ENCODE measurements at places on chromosomes 6 and 20. TPM values are rescaled to one million over a fixed set of nuclear protein-coding genes. Genes with fewer than 3 reads are reported as not detected.

The FOXF2 gene
- total RNA-seq, result 5.2 TPM

DNA sequence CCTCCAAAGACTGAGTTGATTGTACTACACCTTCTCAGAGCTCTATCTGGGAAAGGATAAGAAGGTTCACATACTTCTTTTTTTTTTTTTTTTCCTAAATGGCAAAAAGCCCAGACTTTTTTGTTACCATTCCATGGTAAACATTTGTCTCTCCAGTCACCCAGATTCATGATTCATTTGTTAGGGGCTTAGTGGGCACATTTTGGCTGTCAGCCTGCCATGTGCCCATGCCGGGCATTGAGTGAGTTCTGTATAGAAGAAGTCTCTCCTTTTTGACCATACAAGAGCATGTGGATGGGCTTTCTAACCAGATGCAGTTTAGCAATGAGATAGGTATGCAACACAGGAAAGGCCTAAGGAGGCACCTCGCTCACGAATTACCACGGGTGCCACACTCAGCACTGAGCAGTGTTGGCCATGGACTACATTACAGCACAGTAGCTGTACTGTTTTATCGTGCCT is 447.5 kb upstream of the HSF2 start:
- no peaks in the 10 kb centered on the region for H3K4me1 ChIP-seq
- peak; percentile 89 for DNase-seq
- H3K36me3 ChIP-seq, result no peaks in the 10 kb centered on the region
- no peaks in the 10 kb centered on the region for H3K27me3 ChIP-seq
- H3K4me3 ChIP-seq, result no peak overlapping the region

DNA sequence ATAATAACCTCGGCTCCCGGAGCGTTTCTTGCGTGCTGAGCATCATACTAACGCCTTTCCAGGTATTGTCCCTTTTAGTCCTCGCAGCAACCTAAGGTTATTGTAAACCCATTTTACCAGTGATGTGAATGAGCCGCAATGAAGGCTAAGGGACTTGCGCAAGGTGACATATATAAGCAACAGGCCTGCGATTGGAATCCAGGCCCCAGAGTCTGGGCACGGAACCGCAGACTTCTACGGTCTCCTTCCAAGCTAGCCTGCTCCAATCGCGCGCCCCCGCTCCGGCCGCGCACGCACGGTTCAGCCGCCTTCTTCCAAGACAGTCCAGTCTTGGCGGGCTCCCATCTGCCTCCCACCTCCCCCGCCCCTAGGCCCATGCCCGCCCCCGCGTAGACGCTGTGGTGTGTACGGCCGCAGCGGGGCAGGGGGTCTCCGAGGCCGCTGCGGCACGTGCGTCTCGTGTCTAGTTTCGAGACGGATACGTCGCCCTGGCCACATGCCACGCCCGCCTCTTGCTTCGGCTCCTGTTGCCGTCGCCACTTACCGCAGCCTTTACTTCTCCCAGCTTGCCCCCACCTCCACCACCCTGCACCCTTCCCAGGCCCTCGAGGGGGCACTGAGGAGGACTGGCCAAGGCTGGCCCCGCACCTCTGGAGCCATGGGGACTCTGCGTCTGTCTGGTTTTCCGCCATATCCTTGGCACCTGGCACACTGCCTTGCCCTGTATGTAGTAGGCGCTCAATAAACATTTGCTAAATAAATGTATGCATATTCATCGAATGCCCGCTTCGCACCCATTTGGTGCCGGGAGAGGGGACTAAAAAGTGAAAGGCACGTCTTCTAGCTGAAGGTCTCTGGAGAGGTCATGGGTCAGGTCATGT is 855 bp upstream of the GFOD1 start:
- peak overlapping the region; percentile 86 for H3K27ac ChIP-seq
- DNase-seq, result peak; percentile 79
- peak overlapping the region; percentile 94 for H3K4me3 ChIP-seq
- H3K4me1 ChIP-seq, result peaks cover 4% of the 10 kb centered on the region
- no peaks in the 10 kb centered on the region for H3K36me3 ChIP-seq
- no peaks in the 10 kb centered on the region for H3K27me3 ChIP-seq

- no peaks in the 10 kb centered on the region for H3K27me3 ChIP-seq
- DNase-seq, result no peak
- H3K36me3 ChIP-seq, result no peaks in the 10 kb centered on the region
Measured at GRCh38 chr6:116571683-116572000, 338 bp downstream of the RWDD1 start.

DNA sequence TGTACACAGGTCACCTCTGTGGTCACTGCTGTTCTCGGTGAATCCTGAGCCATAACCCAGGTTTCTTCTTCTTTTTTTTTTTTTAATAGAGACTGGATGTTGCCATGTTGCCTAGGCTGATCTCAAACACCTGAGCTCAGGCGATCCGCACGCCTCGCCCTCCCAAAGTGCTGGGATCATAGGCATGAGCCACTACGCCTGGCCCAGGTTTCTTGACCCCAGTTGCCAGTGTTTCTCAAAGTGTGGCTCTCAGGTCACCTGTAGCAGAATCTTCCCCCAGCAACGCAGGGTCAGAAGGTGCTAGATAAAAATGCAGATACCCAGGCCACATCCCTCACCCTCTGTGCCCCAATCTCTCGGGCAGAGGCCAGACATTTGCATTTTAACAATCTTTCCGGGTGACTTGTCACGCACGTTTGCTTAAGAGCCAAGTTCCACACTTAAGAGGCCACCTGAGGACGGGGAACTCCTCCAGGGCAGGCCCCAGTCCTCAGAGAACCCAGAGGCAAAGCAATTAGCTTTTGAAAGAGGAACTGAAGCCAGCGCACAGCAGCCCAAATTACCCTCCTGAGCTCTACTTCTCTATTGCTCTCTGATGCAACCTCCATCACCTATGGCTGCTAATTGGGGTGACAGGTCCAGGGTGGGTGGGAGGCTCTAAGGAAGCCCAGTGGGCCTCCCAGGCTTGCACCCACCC is 81.8 kb downstream of the NFATC2 start:
- no peak overlapping the region for H3K4me3 ChIP-seq
- H3K27me3 ChIP-seq, result no peaks in the 10 kb centered on the region
- H3K27ac ChIP-seq, result no peak overlapping the region
- peaks cover 4% of the 10 kb centered on the region for H3K4me1 ChIP-seq

DNA sequence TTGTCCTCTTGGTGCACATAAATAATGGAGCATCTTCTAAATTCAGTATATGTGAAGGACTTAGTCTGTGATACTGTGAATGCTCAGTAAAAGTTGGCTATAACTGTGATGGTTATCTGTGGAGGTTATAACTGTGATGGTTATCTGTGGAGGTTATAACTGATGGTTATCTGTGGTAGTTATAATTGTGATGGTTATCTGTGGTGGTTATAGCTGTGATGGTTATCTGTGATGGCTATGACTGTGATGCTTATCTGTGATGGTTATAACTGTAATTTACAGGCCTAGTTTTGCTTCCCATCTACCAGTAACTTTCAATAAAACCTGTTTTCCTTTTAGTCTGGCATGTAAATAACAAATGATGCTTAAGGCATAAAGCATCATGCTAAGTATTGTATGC is 16.5 kb downstream of the PTK7 start:
- no peak for DNase-seq
- H3K36me3 ChIP-seq, result no peaks in the 10 kb centered on the region
- no peak overlapping the region for H3K4me3 ChIP-seq
- no peak overlapping the region for H3K27ac ChIP-seq
- H3K27me3 ChIP-seq, result no peaks in the 10 kb centered on the region
- peaks cover 3% of the 10 kb centered on the region for H3K4me1 ChIP-seq

GRCh38 chr20:24682496-24682985 is 213.1 kb downstream of the SYNDIG1 start:
- no peaks in the 10 kb centered on the region for H3K36me3 ChIP-seq
- no peaks in the 10 kb centered on the region for H3K27me3 ChIP-seq
- peak; percentile 52 for DNase-seq
- no peak overlapping the region for H3K4me3 ChIP-seq
- no peak overlapping the region for H3K27ac ChIP-seq

GRCh38 chr20:15091421-15092037 is 754.1 kb upstream of the FLRT3 start:
- no peaks in the 10 kb centered on the region for H3K36me3 ChIP-seq
- no peaks in the 10 kb centered on the region for H3K4me1 ChIP-seq
- H3K4me3 ChIP-seq, result no peak overlapping the region
- no peaks in the 10 kb centered on the region for H3K27me3 ChIP-seq
- H3K27ac ChIP-seq, result no peak overlapping the region

GRCh38 chr20:8432435-8433148 is 300.5 kb downstream of the PLCB1 start:
- H3K36me3 ChIP-seq, result no peaks in the 10 kb centered on the region
- H3K27ac ChIP-seq, result no peak overlapping the region
- H3K27me3 ChIP-seq, result no peaks in the 10 kb centered on the region
- no peaks in the 10 kb centered on the region for H3K4me1 ChIP-seq
- no peak for DNase-seq

The NKX2-4 gene
- not detected for total RNA-seq

- no peak overlapping the region for H3K27ac ChIP-seq
- no peaks in the 10 kb centered on the region for H3K36me3 ChIP-seq
- no peak for DNase-seq
- H3K4me1 ChIP-seq, result no peaks in the 10 kb centered on the region
- no peak overlapping the region for H3K4me3 ChIP-seq
- H3K27me3 ChIP-seq, result no peaks in the 10 kb centered on the region
Measured at GRCh38 chr20:8735674-8736073, 333.2 kb upstream of the PLCB4 start.

DNA sequence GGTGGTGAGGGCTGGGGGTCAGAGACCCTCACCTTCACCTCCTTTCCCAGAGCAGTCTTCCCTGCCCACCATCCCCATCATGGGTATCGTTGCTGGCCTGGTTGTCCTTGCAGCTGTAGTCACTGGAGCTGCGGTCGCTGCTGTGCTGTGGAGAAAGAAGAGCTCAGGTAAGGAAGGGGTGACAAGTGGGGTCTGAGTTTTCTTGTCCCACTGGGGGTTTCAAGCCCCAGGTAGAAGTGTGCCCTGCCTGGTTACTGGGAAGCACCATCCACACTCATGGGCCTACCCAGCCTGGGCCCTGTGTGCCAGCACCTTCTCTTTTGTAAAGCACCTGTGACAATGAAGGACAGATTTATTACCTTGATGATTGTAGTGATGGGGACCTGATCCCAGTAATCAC is 2.1 kb downstream of the HLA-G start:
- no peaks in the 10 kb centered on the region for H3K4me1 ChIP-seq
- H3K4me3 ChIP-seq, result no peak overlapping the region
- H3K27ac ChIP-seq, result no peak overlapping the region
- DNase-seq, result no peak
- no peaks in the 10 kb centered on the region for H3K36me3 ChIP-seq

- H3K4me1 ChIP-seq, result no peaks in the 10 kb centered on the region
- DNase-seq, result no peak
- no peaks in the 10 kb centered on the region for H3K27me3 ChIP-seq
- H3K4me3 ChIP-seq, result no peak overlapping the region
Measured at GRCh38 chr6:3380344-3381232, 76.3 kb downstream of the SLC22A23 start.

GRCh38 chr20:62580052-62580451 is 62.3 kb upstream of the SLCO4A1 start:
- H3K27ac ChIP-seq, result no peak overlapping the region
- no peak for DNase-seq
- no peaks in the 10 kb centered on the region for H3K36me3 ChIP-seq
- H3K4me1 ChIP-seq, result no peaks in the 10 kb centered on the region

The GSTA3 gene
- total RNA-seq, result not detected

- DNase-seq, result no peak
- H3K4me1 ChIP-seq, result peaks cover 7% of the 10 kb centered on the region
- H3K27me3 ChIP-seq, result no peaks in the 10 kb centered on the region
- no peak overlapping the region for H3K27ac ChIP-seq
Measured at GRCh38 chr6:134035823-134036296, 16.6 kb downstream of the SLC2A12 start.

The PKHD1 gene
- total RNA-seq, result not detected

DNA sequence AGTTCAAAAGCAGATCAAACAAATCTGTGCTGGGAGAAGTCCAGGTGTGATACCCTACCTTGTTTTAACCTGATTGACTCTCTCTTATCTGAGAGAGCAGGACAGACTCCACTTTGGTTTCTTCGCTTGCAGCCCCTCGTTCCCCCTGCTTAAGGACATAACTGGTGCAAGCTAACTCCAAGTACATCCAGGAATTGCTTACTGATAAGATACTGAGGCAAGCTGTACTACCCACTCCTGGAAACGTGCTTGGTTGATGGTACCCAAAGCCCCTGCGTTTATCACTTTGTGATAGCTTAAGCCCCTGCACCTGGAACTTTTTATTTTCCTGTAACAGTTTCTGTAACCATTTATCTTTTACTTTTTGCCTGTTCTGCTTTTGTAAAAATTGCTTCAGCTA is 157.0 kb upstream of the OLIG3 start:
- no peak overlapping the region for H3K27ac ChIP-seq
- no peaks in the 10 kb centered on the region for H3K36me3 ChIP-seq
- DNase-seq, result no peak
- no peak overlapping the region for H3K4me3 ChIP-seq

DNA sequence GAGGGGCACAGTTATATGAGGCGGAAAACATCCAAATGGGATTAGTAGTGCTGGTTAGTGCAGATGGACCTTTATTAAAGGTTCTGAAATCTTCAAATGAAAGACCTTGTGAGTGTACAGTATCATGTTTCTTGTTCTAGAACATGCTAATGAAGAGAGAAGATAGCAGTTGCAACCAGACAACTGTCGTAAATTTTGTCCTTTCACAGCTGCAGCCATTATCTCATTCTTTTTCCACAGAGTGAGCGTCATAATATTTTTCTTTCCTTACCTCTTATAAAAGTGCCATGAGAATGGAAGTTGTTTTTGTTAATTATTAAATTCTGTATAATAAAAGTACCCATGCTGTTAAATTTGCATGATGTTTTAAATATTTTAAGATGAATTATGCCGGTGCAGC is 4.4 kb upstream of the C6orf163 start:
- no peak for DNase-seq
- H3K4me1 ChIP-seq, result no peaks in the 10 kb centered on the region
- no peaks in the 10 kb centered on the region for H3K27me3 ChIP-seq
- no peaks in the 10 kb centered on the region for H3K36me3 ChIP-seq

The ADTRP gene
- not detected for total RNA-seq

The RIPOR3 gene
- 15.1 TPM for total RNA-seq

The MYH7B gene
- total RNA-seq, result 4.7 TPM

GRCh38 chr20:25368526-25368925 is 22.1 kb downstream of the ABHD12 start:
- no peaks in the 10 kb centered on the region for H3K27me3 ChIP-seq
- no peaks in the 10 kb centered on the region for H3K36me3 ChIP-seq
- no peak overlapping the region for H3K4me3 ChIP-seq
- H3K4me1 ChIP-seq, result no peaks in the 10 kb centered on the region
- H3K27ac ChIP-seq, result no peak overlapping the region

GRCh38 chr6:335572-335971 is 43.3 kb downstream of the DUSP22 start:
- no peaks in the 10 kb centered on the region for H3K36me3 ChIP-seq
- no peaks in the 10 kb centered on the region for H3K27me3 ChIP-seq
- no peak for DNase-seq
- H3K4me3 ChIP-seq, result no peak overlapping the region
- no peak overlapping the region for H3K27ac ChIP-seq

The PTK7 gene
- total RNA-seq, result 34.9 TPM

All from ascending aorta (tissue), 2 donors.